T-helper 1 cell (primary cell): ENCODE measurements at places on chromosomes 13 and 19.

DNA sequence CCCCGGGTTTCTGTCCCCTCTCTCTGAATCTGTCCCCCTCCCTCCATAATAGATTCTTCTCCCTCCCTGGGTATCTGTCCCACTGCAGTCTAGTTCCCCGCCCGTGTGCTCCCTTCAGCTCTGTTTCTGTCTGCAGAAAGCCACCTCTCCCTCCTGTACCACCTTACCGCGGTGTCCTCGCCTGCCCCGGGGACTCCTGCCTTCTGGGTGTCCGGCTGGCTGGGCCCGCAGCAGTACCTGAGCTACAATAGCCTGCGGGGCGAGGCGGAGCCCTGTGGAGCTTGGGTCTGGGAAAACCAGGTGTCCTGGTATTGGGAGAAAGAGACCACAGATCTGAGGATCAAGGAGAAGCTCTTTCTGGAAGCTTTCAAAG lies 1.3 kb downstream of the FCGRT start:
- DNase-seq = no peak

DNA sequence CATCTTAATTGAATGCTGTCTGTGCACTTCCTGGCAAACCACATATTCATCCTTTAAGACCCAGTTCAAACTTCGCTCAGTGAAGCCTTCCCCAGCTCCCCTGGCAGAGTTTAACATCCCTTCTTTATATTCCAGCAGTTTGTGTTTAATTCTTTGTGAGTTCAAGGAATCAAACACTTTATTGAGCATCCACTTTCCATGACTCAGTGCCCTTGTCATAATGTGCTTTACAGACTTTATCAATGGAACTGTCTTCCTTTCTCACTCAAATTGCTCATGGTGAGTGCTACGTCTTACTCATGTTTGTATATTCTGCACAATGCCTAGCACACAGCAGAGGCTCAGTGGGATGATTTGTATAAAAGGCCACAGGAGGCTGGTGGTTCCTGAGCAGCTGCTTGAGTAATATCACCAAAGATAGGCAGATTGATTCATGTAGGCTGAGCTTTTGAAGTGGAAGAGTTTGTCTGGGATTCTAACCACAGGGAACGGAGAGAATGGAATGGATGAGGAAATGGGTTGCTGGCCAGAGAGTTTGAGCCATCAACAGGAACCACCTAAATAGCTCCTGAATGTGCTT lies 44.2 kb downstream of the SERTM1 start:
- no peak for DNase-seq

GRCh38 chr19:12836529-12836863 lies 1.8 kb upstream of the MAST1 start:
- no peak for DNase-seq

- no peak for DNase-seq
Observed at GRCh38 chr13:67299751-67300150, 69.6 kb upstream of the PCDH9 start.

DNA sequence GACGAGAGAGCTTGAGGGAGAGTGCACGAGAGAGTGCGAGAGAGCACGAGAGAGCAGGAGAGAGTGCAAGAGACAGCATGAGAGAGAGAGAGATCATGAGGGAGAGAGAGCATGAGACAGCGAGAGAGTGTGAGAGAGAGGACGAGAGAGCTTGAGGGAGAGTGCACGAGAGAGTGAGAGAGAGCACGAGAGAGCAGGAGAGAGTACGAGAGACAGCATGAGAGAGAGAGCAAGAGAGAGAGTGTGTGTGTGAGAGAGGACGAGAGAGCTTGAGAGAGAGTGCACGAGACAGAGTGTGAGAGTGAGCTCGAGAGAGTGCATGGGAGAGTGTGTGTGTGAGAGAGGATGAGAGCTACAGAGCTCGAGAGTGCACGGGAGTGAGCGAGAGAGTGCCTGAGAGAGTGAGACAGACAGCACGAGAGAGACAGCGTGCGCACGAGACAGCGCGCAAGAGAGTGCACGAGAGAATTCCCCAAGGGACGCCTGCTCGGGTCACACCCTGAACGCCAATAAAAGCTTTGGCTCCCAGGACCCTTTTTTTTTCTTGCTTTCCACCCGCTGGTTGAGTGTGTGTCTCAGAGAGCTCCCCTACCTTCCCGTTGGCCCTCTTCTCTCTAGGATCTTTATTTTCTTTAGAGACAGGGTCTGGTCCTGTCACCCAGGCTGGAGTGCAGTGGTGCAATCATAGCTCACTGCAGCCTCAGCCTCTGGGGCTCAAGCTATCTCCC lies 3.7 kb downstream of the CD70 start:
- no peak for DNase-seq

- DNase-seq = no peak
Observed at GRCh38 chr13:90281709-90282108, 1065.8 kb upstream of the MIR17HG start.

GRCh38 chr19:18596752-18597157 lies 8.2 kb downstream of the REX1BD start:
- no peak for DNase-seq

- no peak for DNase-seq
Observed at GRCh38 chr13:25977671-25978070, 74.1 kb downstream of the SHISA2 start.

- no peak for DNase-seq
Observed at GRCh38 chr13:111215081-111216047, 100.3 kb downstream of the ARHGEF7 start.

- no peak for DNase-seq
Observed at GRCh38 chr19:48271531-48272151, 1.8 kb downstream of the ZNF114 start.

DNA sequence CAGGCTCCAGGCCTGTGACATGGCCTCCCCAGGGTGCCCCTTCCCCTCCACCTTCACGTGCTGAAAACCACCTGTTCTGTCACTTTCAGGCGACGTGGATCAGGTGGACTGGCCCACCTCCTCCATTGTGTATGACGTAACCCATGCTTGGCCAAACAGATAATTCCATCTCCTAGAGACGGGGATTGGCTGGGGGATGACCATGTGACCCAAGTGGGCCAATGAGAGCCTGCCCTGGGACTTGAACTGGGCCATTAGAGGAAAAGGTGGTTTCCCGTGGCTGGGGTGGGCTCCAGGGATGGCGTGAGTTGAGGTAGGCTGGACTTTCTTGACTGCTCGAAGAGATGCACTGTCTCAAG lies 3.6 kb upstream of the ADAMTSL5 start:
- no peak for DNase-seq
